Stomach (tissue), 19 donors: ENCODE measurements at places on chromosomes 1 and 21.

DNA sequence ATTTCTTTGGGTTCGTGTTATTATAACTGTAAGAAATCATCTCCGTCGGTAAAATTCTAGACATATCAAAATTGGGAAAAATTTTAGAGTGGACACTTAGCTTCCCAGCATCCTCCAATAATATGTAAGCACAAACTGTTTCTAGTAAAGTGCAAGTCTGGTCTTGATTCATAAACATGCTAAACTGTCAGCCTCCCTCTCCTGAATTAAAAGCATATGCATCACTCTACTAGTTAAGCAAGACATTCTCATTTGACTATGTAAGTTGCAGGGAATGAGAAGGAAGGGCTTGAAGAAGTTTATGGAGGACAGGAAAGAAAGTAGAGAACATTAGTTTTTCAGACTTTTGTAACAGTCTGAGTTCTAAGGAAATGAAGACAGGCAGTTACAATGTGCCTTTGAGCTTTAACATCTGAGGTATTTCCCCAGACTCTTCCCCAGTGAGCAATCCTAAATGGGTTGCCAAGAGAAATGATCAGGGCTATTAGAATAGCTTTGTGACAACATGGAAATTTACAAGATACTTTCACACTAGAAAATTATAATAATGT lies 90.0 kb downstream of the TYW3 start:
- no peak for DNase-seq

DNA sequence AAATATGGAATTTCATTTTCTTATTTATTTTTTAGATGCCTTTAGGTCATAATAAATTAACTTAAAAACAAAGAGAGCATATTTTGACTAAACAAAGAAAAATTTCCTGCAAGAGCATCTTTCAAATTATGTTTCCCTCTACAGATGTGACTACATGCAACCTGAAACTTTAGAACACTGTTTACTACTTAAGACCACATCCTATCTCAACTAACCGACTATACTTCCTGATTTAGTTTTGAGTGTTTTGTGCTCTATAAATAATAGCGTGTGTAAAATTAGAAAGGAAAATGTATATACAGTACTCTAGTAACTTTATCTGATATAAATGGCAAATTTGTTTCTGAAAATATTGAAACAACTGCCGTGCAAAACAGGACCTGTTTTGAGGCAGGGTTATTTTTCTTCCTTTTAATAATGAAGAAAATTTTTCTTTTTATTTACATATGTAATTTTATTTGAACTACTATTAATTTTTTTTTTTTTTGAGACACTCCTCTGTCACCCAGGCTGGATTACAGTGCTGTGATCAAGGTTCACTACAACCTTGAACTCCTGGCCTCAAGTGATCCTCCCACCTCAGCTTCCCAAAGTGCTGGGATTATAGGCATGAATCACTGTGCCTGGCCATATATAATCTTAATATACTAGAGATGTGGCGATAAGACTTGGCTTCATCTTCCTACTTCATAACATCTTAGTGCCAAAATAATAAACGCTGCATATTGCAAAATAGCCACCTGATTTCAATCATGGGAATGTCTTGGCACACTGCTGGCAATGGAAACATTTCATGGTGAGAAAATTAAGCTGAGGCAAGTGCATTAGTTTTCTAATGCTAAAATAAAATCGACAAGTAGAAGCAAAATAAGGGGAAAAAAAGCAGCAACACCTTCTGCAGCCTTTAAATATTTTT lies 12.3 kb downstream of the ZRANB2 start:
- no peak for DNase-seq

- no peak for DNase-seq
These were observed 140.0 kb downstream of the SPATA46 start for GRCh38 chr1:162236618-162237017.

GRCh38 chr21:42474043-42474831 lies 21.8 kb downstream of the RSPH1 start:
- peak; percentile 92 for DNase-seq

- no peak for DNase-seq
These were observed 24.2 kb downstream of the SNRNP40 start for GRCh38 chr1:31272369-31272768.
